NCI-H524 (cell line): ENCODE measurements at places on chromosomes 13 and 19.

- no peak for DNase-seq
These were observed 42.5 kb downstream of the RASA3 start for GRCh38 chr13:114089751-114090400.

DNA sequence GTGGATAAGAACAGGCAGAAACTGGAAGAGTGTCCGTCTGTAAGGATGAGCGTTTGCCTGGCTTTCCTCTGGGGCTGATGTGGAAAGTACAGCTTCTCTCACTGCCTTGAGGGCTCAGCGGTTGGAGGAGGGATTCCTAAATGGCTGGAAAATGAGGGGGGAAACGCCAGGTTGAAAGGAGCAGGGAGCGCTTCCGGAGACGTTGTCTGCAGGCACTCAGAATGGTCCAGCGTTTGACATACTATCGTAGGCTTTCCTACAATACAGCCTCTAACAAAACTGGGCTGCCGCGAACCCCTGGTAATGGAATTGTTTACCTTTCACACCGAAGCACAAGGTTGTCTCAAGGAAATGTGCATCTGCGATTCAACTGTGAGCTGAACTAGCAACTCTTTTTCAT is 39.9 kb downstream of the MRPL57 start:
- no peak for DNase-seq

DNA sequence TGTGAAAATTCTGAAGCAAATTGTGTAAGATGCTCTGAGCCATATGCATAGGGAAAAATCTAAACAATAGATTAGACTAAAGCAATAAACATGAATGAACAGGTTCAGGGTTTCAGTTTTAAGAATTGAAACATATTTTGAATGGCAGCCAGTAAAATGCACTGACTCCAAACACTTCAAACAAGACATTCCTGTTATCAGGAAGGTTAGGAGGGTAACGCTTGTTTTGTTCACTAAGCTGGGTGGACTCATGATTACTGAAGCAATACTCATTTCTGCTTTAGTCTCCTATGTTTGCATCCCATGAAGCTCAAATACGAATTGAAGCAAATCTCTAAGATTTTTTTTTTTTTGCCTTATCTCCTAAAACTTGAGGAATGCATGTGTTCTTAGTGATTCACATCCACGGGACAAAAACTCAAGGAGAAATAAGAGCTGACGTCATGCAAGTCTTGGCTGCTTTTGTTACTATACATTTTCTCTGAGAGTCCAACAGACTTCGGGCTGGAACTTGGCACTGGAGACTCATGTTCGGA is 29.1 kb upstream of the IGFL4 start:
- DNase-seq: no peak

DNA sequence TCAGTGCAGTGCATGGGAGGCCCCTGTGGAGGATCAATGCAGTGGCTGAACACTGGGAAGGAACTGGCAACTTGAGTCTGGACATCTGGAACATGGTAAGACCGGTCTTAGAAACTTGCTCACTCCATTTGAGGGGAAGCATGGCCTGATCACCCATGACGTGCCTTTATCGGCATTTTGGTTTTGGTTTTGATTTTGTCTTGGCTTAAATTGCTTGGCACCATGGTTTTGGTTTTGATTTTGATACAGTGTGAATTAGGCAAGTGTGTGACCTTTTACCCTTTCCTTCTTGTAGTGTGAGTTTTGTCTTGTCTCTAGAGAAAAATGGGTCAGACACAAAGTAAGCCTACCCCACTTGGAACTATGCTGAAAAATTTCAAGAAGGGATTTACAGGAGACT is 77.3 kb downstream of the ZNF486 start:
- DNase-seq: no peak

DNA sequence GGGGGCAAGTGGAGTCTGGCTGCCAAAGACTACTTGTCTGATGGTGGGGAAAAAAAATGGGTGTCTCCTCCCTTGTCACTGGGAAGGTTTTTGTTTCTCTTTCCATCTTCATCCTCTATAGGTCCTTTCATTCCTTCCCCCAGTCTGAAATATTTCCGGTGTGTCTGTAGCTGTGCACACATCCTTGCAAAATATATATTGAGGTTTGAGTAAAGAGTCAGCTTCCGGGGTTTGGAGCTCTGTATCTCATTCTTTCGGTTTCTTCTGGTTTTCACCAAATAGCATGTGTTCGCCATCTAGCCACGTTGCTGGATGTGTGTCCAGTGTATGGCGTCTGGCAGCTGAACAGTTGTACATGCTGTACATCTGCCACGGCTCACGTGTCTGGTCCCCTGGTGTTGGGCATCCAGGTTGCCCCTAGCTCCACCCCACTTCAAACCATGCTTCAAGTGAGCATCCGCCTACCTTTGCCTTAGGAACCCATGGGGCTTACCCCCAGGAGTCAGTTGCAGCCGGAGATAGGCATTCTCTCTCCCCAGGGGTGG is 142.2 kb downstream of the SIPA1L3 start:
- peak; percentile 90 for DNase-seq

DNA sequence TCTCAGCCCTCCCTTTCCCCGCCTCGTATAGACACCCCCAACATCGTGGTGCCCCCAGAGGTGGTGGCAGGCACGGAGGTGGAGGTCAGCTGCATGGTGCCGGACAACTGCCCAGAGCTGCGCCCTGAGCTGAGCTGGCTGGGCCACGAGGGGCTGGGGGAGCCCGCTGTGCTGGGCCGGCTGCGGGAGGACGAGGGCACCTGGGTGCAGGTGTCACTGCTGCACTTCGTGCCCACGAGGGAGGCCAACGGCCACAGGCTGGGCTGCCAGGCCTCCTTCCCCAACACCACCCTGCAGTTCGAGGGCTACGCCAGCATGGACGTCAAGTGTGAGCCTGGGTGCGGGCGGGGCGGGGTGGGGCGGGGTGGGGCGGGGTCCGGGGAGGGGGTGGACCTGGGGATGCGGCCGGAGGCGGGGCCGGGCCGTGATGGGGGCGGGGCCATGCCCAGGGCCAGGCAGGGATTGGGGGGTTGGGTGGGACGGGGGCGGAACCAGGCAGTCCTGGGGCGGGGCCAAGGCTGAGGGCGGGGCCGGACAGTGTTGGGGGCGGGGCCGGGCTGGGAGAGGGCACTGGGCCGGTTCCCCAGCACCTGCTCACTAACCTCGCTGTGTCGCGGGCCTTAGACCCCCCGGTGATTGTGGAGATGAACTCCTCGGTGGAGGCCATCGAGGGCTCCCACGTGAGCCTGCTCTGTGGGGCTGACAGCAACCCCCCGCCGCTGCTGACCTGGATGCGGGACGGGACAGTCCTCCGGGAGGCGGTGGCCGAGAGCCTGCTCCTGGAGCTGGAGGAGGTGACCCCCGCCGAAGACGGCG is 7.8 kb downstream of the MAG start:
- no peak for DNase-seq

- no peak for DNase-seq
These were observed 933 bp upstream of the UQCR11 start for GRCh38 chr19:1606138-1606651.

- DNase-seq: no peak
These were observed 56.4 kb upstream of the NPAS1 start for GRCh38 chr19:46963093-46963734.

GRCh38 chr19:3320354-3320670 is 46.1 kb upstream of the NFIC start:
- no peak for DNase-seq

DNA sequence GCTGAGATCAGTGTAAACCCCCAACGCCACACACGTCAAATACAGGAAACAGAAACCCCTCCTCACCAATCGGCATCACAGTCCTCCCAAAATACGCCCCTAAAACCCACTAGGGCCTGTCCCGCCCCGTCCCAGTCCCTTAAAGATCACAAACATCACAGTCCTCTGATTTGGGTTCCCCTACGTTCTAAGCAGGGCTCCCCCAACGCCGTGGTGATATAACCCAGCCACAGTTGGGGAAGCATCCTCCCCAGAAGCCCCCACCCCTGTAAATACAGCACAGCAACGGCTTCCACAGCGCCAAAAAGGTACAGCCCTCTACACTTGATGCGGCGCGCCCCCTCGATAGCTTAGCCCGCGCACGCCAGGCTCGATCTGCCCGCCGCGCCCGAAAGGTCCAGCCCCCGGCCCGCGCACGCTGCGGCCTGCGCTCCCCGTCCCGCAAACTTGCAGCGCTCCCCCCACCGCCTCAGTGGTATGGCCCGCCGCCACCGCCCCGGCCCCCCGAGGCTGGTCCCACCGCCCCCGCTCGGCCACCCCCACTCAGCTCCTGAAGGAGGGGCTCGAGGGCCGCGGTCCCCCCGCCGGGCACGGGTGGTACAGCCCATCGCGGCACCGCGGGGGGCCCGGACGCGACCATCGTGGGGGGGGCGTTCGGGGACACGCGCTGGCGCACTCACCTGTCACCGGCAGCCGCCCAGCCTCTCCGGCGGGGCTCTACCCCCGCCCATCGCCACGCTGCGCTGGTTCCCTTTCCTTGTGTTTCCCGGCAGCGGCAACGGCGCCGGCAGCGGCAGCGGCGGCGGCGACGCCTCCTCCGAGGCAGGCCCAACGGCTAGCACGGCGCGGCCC is at the start of gene AKT2:
Gene AKT2, minus strand, starts transcription at position 845 of the 852 bp plus-strand sequence. CDS start 20,078 bp downstream, outside the sequence.
- peak; percentile 87 for DNase-seq

DNA sequence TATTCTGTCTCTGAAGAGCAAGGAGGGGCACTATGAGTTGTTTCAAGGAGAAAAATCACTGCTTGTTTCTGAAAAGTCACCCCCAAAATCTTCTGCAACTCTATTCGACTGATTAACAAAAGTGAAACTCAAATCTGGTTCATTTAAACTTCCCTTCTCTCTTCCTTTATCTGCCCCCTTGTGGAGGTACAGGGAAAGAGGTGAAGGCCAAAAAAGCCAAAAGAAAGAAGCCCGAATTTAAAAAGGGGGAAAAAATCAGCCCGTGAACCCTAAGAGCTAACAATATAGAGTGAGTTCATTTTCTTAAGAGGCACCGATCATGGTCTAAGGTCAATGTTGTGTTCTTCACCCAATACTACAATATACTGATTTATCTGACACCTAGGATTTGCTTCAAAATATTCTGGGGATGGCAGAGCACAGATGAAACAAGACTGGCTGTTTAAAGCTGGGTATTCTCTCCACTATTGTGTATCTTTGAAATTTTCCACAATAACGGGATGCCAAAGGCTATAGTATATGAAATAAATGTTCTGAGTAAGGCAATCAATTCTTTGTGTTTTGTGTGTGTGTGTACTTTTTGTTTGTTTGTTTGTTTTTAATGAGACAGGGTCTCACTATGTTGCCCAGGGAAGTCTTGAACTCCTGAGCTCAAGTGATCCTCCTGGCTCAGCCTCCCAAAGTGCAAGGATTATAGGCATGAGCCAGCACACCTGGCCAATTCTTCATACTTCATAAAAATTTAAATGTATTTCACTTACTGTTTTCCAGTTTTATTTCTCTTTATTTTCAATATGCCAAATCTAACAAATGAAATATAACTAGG is 55.0 kb upstream of the EEF1AKMT1 start:
- DNase-seq: peak; percentile 47

DNA sequence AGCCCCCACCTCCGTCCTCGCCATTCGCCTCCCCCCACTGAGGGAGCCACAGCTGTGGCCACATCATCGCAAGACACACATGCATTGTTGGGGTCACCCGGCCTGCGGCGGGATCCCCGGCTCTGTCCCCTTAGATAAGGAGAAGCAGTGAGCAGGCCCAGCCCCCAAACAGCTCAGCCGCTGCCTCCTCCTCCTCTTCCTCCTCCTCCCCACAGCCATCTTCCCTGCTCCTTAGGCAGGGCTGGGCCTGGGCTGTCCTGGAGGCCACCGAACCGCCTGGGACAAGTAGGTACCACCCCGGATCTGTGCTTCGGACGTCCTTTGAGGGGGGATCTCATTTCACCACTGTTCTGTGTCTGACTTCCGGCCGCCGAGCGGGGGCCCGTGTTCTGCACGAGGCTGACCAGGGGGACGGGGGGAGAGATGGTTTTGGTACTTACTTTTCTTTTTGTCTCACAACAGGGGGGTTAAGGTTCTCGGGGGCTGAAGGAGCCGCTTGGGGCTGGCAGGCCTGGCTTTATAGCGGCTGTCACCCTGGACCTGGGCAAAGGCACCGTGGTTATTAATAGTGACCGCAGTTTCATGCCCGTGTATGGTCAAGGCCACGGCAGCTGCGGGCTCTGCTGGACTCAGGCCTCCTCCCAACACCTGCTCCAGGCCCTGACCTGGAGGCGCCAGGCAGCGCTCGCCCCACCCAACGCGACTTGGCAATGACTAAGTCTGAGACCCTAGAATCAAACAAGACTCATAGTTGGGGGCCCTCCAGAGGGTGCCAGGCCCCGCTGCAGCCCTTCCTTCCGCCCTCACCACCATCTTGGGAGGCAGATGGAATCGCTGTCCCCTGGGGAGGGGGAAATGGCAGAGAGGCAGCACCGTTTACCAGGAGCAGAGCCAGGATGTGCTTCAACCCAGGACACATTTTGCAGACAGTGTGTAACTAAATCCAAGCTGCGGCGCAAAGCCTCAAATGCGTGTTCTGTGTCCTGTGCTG is 18.3 kb downstream of the NMRK2 start:
- DNase-seq: peak; percentile 41

GRCh38 chr13:48567515-48568369 is 34.9 kb upstream of the RCBTB2 start:
- no peak for DNase-seq

DNA sequence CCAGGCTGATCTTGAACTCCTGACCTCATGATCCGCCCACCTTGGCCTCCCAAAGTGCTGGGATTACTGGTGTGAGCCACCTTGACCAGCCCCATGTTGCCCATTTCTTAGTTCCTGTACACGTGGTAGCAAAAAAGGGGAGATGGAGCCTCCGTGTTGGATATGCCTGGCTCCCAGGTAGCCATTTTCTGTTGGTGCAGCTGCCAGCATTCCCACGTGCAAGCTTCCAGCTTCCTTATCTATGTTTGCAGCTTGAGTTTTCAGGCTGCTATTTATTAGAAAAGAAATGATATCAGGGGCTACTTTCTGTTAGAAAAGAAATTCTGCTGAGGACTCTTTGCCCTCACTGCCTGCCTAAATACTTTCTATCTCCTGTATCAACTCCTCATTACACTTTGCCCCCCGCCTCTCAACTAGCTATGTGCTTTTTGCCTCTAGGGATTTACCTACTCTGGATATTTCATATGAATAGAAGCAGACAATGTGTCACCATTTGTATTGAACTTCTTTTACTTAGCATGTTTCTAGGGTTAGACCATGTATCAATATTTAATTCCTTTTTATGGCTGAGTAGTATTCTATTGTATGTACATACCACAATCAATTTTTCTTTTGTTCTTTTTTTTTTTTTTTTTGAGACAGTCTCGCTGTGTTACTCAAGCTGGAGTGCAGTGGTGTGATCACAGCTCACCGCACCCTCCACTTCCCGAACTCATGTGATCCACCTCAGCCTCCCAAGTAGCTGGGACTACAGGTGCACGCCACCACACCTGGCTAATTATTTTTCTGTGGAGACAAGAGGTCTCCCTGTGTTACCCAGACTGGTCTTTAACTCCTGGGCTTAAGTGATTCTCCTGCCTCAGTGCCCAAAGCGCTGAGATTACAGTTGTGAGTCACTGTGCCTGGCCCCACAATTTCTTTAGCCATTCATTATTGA is 3.4 kb upstream of the TMED1 start:
- DNase-seq: no peak
